Mesothelial cell of epicardium (in vitro differentiated cells): ENCODE measurements at places on chromosomes 6 and 20.

GRCh38 chr20:549722-550496 lies 6.3 kb upstream of the CSNK2A1 start:
- DNase-seq = no peak

DNA sequence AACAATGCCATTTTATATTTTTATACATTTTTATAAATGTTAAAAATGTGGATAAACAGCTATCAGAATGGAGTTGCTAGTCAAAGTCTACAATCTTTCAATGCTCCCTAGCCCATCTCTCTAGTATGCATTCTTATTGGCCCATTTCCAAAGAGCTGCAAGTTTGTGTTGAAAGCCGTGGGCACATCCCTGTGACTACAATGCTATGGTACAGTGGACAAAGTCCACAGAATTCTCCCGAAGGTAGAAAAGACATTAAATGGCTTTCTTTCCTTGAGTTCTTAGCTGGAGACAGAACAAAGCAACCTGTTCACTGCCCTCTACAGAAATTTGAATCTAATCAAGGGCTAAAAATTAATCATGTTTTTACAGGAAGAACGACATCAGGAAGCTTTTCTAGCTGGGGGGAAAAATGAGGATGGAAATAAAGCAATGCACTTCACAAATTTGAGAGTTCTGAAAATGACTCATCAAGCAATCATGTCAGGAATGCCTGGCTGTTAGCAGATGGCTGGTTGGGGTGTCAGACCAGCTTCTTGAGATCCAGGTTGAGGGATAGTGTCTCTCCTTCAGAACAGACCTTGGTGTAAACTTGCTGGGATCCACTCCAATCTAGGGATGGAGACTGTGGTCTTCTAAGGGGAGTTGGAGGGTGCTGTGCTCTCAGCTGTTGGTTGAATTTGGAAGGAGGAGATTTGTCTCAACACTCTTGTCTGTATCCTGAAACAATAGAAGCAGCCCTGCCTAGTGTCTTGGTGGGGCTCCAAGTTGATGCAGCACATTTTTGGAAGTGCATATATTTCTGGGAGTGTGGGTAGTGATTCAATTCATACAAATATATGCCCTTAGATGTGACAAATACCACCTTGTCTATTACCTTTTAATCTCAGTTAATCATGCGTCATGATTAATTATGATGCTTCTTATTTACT lies 143.4 kb upstream of the PHACTR1 start:
- DNase-seq = no peak

- DNase-seq = no peak
These were observed 47.9 kb downstream of the GNAS start for GRCh38 chr20:58900397-58900796.

GRCh38 chr6:22231616-22232015 lies 65.2 kb downstream of the PRL start:
- no peak for DNase-seq

DNA sequence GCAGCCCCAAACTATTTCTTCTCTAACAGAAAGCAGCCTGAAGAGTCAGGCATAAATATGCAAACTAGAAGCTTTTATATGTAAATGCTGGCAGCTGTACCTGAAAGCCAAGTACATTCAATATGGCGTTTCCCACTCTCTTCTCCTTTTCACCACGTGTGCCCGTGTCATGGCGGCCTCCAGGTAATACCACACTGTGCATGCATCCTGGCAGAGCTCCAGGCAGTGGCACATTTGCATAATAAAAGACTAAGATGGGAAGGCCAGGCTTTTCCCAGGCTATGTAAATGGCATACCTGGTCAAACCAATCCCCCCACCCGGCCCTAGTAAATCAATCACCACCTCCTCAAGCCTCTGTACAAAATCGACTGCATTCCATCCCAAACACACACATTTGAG lies 120.6 kb downstream of the MMUT start:
- no peak for DNase-seq

DNA sequence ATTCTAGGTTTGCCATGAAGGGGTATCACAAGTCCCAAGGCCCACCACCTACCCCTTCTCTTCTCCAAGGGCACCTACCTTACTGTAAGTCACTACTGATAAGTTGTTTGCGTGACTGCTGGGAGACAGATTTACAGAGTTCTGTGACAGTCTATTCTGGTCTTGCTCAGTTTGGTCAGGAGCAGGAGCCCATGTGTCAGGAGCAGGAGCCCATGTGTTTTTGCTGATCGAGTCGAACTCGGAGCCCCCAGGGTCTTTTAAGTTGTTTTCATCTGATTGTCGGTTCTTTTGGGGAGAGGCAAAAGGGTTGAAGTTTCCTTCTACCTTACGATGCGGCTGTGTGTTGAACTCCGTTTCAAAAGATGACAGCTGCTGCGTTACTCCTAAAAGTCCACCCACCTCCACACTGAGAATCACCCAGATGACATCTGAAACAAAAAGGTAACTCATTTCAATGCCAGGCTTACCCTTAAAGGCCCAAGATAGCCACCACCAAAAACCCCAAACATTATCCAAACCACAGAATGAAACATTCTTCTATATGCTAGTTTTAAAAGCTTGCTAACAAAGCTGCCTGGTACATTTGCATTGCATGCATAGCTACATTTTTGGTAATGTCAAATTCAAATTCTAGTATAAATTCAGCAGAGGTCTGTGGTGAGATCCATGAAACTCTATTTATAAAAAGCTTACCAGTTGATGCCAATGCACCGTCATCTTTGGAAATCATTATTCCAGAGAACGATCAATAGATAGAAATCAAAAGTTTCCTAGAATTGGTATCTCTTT lies 50.5 kb upstream of the SPDEF start:
- no peak for DNase-seq

DNA sequence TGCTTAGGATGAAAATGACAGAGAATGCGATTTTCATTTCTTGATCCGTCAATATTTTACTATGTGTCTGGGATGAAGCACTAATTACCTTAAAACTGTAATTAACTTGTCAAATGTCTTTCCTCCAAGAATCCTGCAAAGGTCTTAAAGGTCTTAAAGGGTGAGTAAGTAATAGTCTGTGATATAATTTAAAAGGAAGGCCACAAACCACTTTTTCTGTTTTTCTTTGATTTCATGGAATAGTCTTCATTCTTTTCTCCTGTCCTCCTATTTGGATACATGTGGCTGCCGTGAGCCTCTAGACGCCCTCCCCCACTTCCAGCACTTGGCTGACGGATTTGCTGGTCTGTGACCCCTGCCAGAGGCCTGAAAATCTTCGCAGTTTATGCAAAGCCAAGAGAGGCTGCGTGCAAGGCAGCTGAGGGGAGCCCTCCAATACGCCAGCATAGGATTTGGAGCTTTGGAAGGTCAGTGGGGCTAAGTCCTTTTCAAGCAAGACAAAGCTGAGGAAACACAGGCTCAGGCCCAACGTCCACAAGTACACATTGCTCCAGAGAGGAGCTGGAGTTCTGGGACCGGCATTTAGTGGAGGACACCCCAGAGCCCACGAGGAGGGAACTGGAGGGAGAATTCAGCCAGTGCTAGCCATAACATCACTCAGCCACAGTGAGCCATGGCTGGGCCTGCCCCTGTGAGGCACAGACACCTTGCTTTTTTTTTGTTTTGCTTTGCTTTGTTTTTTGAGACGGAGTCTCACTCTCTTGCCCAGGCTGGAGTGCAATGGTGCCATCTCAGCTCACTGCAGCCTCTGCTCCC lies 382.6 kb downstream of the SMOC2 start:
- DNase-seq = no peak

DNA sequence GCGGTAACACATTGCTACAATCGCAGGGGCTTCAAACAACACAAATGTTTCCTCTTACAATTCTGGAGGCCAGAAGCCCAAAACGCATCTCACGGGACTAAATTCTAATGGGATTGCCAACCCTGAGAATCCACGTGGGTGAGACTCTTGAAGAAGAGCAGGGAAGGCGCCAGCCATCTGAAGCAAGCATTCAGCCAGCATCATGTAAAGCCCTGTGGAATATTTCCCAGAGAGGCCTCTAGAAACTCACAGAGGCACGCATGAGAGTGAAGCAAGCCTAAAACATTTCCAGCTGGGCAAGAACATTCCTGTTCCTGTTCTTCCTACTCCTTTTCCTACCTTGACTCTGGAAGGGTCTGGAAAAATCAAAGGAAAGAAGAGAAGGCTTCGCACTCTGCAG lies 19.6 kb upstream of the FNDC1 start:
- no peak for DNase-seq

DNA sequence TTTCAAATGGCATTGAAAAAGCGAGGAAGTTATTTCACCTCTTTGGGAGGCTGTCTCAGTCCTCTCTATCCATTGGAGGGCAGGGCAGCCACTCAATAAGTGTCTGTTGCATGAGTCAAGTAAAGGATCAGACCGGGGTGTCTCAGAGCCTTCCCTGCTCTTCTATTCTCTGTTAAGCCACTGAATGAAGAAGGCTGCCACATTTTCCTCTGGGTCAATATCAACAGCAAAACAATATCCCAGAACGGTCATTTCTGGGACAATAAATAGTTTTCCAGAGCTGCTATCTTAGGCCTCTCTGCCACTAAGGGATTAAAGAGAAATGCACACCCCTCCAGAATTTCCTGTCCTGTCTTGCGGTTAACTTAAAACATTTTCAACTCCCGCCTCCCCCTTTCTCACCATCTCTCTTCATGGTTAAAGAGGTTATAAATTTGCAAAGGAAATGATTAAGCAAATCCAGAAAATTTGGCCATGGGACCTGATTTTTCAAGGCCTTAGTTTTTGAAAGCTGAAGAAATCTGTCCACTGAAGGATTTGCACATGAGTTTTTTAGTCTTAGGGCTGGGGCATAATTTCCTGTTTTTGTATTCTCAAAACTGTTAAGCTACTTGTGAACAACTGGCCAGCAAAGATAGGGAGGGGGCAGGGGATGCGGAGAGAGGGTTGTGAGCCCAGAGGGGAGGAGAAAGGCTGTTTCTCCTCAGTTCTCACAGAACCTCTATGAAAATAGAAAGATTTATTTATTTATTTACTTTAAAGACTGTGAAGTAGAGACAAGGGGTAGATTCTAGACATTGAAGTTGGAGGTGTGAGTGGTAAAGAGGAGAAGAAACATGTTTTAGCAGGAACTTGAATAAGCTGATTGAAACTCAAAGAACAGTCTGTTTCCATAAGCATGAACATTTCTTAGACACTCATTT lies 135.7 kb downstream of the BCAS1 start:
- no peak for DNase-seq

DNA sequence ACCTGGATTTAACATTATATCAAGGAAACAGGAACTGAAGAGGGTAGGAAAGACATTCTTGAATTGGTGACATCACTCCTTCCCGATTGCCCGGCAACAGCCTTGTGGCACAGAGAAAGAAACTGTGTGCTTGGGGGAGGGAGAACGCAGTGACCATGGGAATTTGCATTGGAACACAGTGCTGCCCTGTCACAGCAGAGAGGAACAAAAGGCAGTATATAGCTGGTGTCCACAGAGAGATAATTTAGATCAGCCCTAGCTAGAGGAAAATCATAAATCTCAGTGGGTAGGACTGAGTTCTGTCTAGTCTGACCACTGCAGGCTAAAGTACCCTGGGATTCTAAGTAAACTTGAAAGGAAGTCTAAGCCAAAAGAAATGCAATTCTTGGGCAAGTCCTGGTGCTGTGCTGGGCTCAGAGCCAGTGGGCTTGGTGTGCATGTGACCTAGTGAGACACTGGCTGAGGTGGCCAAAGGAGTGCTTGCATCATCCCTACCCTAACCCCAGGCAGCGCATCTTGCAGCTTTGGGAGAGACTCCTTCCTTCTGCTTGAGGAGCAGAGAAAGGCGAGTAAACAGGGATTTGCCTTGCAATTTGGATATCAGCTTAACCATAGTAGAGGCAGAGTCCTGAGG lies 697.6 kb downstream of the HACE1 start:
- no peak for DNase-seq

- DNase-seq = no peak
These were observed 6.0 kb downstream of the TLDC2 start for GRCh38 chr20:36881888-36882287.

DNA sequence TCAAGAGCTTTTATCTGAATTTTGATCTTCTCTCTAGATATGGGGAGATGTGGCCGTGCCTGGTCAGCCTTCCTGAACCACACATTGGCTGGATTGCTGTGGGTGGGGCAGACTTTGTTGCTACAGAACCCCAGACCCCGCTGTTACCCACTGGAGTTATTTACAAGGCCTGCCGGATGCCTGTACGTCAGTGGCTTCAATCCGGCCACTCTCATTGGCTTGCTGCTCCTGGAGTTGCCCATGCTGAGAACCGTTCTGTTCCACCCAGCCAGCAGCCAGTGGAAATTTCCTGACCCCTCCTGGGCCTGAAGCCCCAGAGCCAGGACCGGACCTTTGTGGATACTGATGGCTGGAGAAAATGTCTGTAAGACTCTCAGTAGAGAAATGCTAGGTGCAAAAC lies 101.9 kb downstream of the TFAP2C start:
- no peak for DNase-seq

DNA sequence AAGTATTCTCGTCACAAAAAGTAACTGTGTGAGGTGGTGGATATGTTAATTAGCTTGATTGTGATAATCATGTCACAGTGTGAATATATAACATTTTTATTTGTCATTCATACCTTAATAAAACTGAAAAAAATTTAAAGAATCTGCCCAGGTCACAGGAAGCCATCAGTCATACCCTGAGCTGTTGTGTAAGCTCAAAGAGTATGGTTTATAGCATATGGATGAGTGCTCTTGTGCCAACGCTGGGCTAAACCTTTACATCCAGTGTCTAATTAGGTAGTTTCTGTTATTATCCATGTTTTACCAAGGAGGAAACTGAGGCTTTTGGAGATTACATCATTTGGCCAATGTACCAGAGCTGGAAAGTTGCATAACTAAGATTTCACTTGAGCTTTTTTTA lies 11.4 kb downstream of the PKIG start:
- no peak for DNase-seq

DNA sequence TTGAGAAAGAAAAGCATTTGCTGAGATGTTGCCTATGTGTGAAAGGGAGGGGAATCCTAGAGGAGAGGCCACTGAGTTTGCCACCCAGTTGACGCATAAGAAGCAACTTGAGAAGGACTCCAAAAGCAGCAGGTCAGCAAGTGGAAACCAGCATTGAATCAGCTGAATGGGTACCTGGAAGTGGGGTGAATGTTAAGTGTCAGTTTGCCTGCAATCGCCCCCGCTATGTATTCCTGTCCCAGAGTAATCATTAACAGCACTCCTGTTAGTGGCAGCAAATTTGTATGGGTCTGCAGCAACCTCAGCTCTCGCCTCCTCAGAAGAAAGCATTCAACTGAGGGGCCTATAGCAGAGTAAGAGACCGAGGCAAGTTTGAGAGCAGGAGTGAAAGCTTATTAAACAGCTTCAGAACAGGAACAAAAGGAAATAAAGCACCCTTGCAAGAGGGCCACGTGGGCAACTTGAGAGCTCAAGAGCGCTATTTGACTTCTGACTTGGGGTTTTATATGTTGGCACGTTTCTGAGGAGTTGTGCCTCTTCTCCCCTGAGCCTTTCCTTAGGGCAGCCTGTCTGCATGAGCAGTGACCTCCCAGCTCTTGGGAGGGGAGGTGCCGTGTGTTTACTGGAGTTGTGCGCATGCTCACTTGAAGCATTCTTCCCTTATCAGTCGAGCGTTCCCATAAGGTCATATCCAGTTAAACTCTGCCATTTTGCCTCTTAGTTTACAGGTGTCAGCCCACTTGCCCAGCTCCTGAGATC lies 122.6 kb upstream of the PHACTR1 start:
- no peak for DNase-seq

GRCh38 chr6:32581315-32582095 lies 8.1 kb downstream of the HLA-DRB1 start:
- DNase-seq = no peak

GRCh38 chr6:7765575-7766325 lies 39.9 kb downstream of the BMP6 start:
- DNase-seq = no peak
